ENCODE measurements at places on chromosomes 2 and 18.

DNA sequence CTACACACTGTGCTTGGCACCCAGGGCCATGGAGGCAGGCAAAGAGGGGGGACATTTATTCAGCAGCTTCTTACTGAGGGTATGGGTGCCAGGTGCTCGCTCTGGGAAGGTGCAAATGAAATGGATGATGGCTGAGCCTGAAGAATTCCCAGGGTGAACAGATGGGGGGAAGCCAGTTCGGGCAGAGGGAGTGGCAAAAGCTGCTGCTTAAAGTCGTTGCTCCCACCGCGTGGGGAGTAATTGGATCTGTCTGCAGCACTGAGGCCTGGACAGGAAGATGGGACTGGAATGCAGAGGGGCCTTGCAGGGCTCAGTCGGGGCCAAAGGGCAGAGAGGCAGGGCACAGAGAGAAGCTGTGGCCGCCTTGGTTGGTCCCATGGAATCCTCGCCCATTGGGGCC is 51.2 kb downstream of the NEDD4L start:
- no peak for DNase-seq

DNA sequence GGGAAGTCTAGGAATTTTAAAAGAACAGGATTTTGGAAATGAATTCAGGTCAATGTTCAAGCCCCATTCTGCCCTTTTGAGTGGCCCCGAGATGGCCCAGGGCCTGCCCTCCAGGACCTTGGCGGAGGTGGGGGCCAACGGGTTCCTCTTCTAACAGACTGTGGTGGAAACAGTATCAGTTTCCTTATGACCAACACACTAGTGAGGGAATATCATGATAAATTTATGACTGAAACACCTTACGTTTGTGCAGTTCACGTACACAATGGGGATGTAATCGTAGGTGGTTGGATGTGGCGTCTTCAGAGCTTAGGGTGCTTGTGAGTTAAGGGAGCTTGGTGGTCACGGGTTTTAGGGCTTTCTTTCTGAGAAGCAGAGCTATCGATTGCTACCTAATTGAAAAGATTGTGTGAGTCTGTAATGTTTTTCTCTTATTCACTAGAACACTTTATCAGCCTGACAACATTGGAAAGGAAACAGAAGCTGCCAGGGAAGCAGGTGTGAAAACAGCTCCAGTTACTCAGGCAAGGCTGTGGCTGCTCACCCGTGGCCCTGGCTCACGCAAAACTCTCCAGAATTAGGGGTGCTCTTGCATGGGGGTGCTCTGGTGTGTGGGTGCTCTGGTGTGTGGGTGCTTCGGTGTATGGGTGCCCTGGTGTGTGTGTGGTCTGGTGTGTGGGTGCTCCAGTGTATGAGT is 165.3 kb downstream of the SNTG2 start:
- no peak for DNase-seq

DNA sequence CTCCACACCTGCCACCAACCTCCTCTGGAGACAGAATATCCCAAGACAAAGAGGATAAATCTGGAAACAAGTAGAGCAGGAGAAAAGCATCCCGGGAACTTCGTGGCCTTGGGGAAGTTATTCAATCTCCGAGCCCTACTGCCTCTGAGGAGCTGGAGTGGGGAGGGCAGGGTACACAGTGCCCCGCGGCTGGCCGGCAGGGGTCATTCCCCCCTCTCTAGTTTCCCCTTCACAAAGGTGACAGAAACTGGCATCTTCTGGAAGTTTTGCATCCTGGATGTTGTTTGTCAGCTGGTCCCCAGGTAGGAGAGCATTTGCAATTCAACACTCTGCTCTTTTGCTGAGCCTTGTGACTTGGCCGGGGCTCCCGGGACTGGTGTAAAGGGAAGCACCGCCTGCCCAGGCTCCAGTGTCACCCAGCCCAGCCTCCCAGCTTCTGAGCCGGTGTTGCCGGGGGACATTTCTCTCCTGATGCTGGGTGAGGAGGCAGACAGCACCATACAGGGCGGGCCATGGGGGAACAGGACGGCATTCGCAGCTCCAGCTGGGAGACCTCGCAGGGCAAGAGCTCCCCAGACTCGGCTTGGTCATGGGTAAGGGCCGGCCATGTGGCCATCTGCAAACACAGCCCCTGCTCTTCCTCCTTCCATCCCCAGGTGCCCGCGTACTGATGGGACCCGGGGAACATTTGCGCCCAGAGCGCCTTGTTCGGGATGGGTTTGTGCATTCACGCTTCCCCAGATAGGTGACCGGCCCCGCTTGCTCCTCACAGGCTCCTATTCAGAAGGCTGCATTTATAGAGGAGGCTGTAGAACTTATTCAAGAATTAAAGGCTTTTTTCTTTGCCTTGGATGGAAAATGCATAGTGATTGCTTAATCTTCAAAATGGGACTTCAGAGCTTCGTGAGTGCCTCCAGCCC is 7.4 kb upstream of the NTSR2 start:
- no peak for DNase-seq

DNA sequence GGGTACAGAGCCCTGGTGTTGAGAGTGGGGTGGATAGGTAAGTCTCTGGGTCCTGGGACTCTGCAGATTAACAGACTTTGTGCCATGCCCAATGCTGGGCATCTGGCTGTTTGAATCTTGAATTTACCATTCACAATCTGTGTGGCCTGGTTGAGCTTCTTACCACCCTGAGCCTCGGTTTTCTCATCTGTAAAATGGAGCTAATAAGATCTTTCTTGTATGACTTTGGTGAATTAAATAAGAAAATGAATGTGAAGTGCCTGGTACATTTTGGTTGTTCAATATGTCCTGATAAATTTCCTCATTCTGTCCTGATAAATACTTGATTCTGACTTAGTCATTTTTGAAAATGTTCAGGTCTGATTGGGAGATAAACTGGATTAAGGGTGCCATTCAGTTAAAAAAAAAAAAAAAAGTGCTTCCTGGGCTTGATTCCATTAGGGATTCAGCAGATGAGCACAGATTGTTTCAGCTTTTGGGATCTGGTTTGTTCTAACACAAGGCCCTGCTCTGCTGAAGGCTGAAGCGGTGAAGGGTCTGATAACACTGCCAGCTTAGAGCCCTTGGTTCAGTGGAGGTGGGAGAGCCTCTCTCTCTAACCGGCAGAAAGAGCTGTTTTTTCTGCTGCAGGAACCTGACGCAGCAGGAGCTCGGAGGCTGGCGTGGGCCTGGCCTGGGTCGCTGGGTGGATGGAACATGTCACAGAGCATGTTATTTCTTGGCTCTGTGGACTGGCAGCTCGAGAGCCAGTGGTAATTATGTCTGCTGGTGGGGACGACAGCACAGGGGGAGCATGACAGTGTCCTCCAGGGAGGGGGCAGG is 84.5 kb upstream of the MCFD2 start:
- no peak for DNase-seq

DNA sequence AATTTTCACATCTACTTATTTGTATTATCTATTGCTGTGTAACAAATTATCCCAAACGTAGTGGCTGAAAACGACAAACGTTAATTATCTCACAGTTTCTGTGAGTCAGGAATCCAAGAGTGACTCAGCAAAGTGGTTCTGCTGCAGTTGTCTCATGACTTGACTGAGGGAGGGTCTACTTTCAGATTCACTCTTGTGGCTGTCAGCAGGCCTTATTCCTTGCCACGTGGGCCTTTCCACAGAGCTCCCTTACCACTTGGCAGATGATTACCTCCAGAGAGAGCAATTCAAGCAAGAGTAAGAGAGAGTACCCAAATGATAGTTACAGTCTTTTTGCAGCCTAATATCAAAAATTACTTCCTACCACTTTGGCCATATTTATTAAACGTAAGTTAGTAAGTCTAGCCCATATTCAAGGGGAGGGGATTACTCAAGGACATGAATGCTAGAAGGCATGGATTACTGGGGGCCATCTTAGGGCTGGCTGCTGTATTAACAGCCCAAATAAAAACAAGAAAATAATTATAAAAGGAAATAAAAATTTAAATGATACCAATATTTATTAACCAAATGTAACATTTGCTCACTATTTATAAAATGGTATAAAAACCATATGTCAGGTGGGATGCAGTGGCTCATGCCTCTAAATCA is 48.7 kb upstream of the NBEAL1 start:
- no peak for DNase-seq

- no peak for DNase-seq
Measured at GRCh38 chr2:187224989-187225388, 223.1 kb downstream of the CALCRL start.

- no peak for DNase-seq
Measured at GRCh38 chr2:112848833-112849232, 12.3 kb upstream of the IL1B start.

- DNase-seq: no peak
Measured at GRCh38 chr2:127080938-127081755, 25.8 kb downstream of the BIN1 start.

DNA sequence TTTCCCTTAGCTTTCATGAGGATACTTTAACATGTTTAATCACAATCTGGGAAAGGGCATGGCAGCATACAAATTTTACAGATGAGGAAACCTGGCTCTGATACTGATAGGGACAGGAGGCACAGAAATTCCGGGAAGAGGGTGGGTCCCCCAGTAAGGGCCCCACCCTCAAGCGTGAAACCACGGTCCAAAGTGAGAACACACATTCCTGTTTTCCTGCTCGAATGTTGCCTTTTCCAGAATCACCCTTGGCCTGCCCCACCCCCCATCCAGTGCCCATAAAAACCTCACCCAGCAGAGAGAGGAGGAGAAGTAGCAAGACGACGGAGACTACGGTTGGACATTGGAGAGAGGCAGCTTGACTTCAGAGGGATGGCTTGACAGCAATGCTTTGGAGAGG is 98.2 kb downstream of the HIBCH start:
- DNase-seq: no peak

DNA sequence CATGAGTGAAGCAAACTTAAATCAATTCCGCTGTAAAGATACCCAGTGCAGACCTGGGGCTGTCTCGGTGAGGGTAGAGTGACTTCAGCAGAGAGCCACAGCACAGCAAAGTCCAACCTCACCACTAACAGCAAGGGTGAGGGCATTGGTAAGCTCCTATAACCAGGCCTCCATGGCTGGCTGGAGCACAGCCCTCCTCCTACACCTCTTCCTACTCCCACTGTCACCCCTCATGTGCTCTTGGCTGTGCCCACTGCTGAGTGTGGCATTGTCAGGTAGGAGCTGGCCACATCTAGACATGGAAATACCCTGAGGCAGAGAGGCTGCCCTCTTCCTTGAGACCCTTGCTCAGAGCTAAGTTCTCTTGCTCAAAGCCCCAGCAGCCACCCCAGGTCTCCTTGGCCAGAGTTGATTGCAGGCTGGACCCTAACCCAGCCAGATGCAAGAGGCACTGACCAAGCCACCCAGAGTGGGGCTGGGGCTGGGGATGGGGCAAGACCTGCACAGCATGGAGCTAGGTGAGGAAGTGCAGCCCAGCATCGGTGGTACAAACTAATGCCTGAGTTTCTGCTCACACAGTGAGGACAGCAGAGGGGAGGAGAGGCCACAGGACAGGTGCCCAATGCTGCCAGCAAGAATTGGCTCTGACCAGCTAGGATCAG is 77.6 kb upstream of the RAB6C start:
- DNase-seq: no peak

DNA sequence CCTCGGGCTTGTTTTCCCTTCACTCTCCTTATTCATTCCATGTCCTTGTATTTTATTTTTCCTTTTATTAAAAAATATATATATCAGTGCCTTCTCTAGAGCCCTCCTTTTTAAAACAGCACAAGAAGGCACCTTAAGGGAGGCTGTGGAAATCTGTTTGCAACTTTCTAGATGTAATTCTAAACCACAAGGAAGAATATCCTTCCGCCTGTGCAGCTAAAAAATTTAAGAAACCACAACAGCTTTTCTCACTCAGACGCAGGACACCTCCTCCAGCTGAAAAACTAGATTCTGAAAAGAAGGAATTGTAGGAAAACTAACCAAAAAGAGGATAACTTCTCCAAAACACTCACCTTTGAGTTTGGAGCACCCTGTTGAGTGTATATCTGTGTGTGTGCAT is 142.2 kb downstream of the BCL11A start:
- DNase-seq: no peak

DNA sequence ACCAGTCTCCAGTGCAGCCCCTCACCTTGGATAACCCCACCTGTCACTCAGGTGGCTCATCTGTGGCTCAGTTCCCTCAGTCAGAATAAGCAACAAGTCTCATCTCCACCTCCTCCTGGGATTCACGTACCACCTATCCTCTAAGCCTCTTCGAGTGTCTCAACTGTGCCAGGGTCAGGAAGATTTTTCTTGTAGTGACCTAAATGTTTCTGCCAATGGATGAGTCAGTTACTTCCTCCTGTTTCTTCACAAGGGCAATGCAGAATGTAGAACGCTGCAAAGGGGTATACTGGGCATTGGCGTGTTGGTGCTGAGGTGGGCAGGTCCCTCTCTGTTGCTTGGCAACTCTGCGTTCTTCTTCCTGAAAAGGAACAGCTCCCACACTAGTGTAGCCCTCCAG is 213.3 kb upstream of the CXCR4 start:
- no peak for DNase-seq

GRCh38 chr2:29174937-29175336 is 59.7 kb downstream of the CLIP4 start:
- no peak for DNase-seq

GRCh38 chr18:56112013-56112749 is 524.2 kb upstream of the TCF4 start:
- DNase-seq: no peak

Measured in SIG-M5 (cell line).